ENCODE measurements at places on chromosomes 4 and X.

GRCh38 chr4:38867478-38868058 lies at the start of gene FAM114A1:
TSS of gene FAM114A1 (plus strand) at chr4:38867806. CDS start at chr4:38878079, 10,273 bp downstream.
- DNase-seq, result no peak

- DNase-seq, result no peak
These were observed 210.4 kb downstream of the MID1IP1 start for GRCh38 chrX:39011454-39012221.

GRCh38 chrX:118627084-118627758 lies 100.2 kb upstream of the IL13RA1 start:
- DNase-seq, result no peak

GRCh38 chr4:81827577-81828202 lies 356.0 kb upstream of the RASGEF1B start:
- peak; percentile 21 for DNase-seq

- DNase-seq, result no peak
These were observed 11.4 kb upstream of the MCUB start for GRCh38 chr4:109548655-109549054.

DNA sequence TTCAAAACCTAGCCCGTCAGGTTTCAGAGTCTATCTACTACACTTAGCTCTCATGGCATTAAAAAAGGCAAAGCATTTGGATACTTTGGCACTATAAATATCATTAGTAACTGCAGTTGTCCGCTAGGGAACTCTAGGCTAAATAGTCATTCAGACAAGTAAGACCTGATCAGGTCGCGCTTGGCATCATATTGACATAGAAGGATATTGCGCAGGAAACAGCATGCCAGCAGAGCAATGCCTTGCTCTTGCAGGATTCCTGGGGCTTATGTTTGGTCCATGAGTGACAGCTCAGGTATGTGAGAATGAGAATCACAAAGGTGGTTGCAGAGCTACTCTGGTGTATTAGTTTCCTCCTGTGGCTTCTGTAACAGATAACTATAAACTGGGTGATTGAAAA lies 62.7 kb downstream of the KDM6A start:
- DNase-seq, result no peak

- DNase-seq, result no peak
These were observed 121.4 kb downstream of the GPAT3 start for GRCh38 chr4:83657336-83657735.

DNA sequence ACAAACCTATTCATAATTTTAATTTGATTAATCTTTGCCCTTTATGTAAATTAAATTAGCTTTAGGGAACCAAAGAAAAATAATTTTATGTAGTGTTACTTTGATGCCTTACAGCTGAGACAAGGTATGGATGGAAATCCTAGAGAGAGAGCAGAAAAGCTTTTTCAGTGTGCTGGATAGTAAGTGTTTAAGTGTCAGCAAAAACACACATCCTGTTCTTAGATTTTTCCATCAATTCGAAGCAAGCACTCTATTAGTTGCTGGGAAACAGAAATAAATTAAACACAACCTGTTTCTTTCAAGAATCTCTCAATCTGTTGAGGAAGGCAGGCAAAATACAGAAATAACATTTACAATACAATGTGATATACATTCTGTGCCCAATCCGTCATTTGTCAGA lies 327.8 kb downstream of the GALNTL6 start:
- DNase-seq, result no peak

- DNase-seq, result no peak
These were observed 176.0 kb downstream of the BMPR1B start for GRCh38 chr4:94933799-94934198.

DNA sequence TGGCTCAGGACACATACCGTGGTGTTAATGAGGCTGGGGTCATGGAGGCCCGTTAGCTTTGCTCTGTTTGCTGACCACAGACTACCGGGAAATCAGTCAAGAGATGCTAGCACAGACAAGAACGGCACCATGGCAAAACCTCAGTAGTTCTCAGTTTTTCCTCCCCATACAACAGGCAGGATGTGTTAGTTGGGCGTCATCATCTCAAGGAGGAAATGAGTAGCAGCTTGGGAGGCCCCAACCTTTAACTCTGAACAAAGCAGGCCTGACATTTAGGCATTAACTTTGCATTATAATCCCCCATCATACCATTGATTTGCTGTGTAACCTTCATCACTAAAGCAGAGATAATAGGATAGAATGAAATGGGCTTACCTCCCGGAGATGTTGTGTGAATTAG lies 714.2 kb downstream of the RPA4 start:
- peak; percentile 3 for DNase-seq

GRCh38 chr4:6378493-6379445 lies 93.6 kb downstream of the PPP2R2C start:
- DNase-seq, result no peak

- no peak for DNase-seq
These were observed 26.0 kb downstream of the ADH4 start for GRCh38 chr4:99117876-99118693.

GRCh38 chr4:184250795-184251669 lies 33.4 kb upstream of the ENPP6 start:
- DNase-seq, result no peak

- no peak for DNase-seq
These were observed 1425.5 kb downstream of the PCDH18 start for GRCh38 chr4:136106753-136107152.

- DNase-seq, result no peak
These were observed 90.9 kb downstream of the EGF start for GRCh38 chr4:110003401-110004187.

GRCh38 chr4:8534611-8535010 lies 45.6 kb upstream of the GPR78 start:
- DNase-seq, result no peak

DNA sequence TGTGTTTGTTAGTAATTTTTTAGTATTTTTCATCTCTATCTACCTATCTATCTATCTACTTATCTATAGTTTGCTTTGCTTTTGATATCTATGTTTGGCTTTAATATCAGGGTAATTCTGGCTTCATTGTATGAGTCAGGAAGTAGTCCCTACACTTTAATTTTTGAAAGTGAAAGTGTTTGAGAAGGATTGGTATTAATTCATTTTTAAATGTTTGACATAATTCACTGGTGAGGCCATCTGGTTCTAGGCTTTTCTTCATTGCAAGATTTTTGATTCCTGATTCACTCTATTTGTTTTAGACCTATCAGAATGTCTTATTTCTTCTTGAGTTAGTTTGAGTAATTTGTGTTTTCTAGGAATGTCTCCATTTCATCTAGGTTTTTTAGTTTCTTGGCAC lies 20.2 kb upstream of the TCP11X2 start:
- DNase-seq, result no peak

DNA sequence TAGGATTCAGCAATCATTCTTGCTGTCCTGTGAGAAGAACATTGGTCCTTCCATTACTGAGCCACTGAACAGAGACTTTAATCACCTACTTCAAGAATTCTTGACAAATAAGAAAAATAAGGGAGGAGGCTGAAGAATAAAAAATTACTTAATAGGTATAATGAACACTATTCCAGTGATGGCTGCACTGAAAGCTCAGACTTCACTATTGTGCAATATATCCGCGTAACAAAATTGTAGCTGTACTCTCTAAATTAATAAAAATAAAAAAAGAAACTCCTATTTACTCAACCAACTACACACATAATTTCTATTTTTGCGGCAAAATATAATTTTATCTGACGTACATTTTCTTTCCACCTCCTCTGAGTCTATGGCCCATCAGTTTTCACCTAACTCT lies 2441.0 kb downstream of the PCDH7 start:
- no peak for DNase-seq

DNA sequence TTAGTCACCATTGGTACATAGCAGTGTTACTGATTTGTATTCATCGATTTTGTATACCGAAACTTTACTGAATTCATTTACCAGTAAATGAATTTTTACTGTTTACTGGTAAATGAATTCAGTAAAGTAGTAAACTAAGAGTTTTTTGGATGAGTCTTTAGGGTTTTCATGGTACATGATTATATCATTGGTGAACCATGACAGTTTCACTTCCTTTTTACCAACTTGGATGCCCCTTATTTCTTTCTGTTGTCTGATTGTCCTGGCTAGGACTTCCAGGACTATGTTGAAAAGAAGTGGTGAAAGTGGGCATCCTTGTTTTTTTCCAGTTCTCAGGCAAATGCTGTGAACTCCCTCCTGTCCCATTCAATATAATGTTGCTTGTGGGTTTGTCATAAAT lies 494.9 kb downstream of the GALNTL6 start:
- no peak for DNase-seq

DNA sequence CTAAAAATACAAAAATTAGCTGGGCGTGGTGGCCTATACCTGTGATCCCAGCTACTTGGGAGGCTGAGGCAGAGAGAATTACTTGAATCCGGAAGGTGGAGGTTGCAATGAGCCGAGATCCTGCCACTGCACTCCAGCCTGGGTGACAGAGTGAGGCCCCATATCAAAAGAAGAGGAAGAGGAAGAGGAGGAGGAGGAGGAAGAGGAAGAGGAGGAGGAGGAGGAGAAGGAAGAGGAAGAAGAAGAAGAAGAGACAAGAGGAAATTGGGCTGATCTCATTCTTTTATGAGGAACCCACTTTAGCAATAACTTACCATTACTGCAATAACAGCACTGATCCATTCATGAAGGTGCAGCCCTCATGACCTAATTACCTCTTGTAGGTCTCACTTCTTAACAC lies 138.9 kb upstream of the GIMD1 start:
- no peak for DNase-seq

GRCh38 chrX:100990139-100990538 lies 20.6 kb downstream of the ARL13A start:
- no peak for DNase-seq

GRCh38 chr4:113960684-113961321 lies 18.6 kb downstream of the ARSJ start:
- no peak for DNase-seq

DNA sequence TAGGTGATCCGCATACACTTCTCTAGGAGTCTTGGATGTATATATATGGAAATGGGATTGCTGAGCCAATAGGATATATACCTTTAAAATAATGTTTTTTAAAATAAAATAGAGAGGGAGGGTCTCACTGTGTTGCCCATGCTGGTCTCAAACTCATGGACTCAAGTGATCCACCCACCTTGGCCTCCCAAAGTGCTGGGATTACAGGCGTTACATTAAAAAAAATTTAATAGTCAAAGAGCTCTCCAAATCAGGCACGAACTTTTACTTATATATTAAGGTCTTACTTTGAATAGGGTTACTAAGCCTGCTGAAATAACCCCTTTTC lies 109.0 kb downstream of the GNL3L start:
- DNase-seq, result no peak

DNA sequence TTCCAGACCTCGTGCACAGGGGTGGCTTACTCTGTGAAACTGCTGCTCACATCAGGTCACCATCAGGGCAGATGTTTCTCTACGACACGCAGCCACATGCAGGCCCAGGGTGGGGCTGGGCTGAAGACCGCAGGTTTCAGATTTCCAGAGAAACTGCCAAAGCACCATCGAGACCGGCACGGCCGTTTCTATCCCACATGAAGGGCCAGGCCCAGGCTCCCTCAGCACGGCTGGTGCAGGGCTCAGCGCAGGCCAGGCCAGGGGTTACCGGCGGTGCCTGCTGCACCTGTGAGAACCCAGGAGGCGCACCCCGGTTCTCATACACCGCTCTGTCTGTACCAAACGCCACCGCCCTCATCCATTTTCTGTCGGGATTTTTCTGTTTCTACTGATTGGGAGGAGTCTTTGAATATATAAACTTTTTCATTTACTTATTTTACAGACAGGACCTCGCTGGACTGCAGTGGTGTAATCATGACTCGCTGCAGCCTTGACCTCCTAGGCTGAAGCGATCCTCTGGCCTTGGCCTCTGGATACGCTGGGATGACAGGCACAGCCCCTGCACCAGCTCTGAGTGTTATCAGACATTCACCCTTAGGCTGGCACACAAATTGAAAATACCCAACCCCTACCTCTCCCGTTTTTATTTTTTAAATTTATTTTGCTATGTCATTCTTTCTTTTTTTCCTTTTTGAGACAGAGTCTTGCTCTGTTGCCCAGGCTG lies 17.1 kb downstream of the CTBP1 start:
- DNase-seq, result no peak

- no peak for DNase-seq
These were observed 33.7 kb downstream of the GASK1B start for GRCh38 chr4:158139086-158139485.

GRCh38 chrX:42746606-42747005 lies 31.4 kb downstream of the PPP1R2C start:
- no peak for DNase-seq

- DNase-seq, result no peak
These were observed 25.9 kb upstream of the LNX1 start for GRCh38 chr4:53617101-53617680.

DNA sequence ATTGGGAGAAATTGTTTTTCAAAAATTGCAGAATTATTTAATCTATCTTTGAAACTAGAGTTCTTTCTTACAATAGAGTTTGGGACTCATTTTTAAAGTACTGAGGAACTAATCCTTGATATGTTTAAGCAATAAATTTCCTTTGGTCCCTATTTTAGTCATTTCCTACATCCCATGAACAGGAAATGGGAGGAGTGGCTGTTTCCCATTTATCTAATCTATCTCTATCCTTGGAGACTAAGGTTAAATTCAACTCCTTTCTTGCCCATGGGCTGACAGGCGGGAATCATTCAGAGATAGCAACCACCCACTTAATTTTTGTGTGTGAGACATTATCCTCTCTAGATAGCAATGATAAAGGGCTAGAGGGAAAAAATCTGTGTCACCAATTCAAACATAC lies 131.6 kb upstream of the EMCN start:
- no peak for DNase-seq

DNA sequence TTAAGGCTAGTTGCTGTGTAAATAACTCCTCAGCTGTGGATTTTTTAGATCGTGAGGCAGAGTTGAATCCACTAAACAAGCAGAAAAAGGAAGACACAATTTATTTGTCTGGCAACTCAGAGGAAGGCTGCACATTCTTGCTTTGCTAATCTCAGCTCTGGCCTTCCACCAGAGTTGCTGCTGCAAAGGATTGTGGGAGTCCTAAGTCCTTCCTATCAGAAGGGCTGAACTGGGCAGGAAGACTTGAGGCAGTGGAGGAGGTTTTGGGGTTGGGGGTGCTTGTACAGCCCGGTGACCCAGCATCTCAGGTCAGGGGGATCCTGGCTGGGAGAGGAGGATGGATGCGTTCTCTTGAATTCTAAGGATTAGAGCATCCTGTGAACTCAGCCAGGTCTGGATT lies 11.0 kb upstream of the VSIG1 start:
- DNase-seq, result no peak

GRCh38 chr4:27775156-27775555 lies 914.5 kb downstream of the STIM2 start:
- no peak for DNase-seq

- no peak for DNase-seq
These were observed 282.0 kb downstream of the PPP3CA start for GRCh38 chr4:101065346-101065745.

DNA sequence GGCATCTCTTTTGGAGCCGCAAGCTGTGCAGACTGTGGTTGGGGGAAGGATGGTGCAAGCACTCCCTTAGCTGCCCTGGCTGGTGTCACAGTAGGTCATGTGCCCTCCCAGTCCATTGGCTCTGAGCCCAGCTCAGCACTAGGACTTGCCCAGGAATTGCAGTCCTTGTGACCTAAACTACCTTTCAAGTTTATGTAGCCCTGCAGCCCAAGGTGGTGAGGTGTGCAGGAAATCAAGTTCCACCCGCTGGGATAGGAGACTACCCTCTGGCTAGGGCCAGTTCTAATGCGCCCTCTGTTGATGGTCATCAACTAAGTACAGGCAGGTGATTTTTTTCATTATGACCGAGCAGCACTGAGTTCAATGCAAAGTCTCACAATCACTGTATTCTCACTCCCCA lies 335.2 kb downstream of the UBE2NL start:
- DNase-seq, result no peak

Data from stimulated activated CD4-positive, alpha-beta T cell treated with anti-CD3 and anti-CD28 coated beads, Interleukin-12 subunit alpha, Interleukin-12 subunit beta, amount 100 ng/mL, for 48 hours (primary cell).